Activated CD4-positive, CD25-positive, alpha-beta regulatory T cell treated with anti-CD3 and anti-CD28 coated beads, Interleukin-2, amount 50 U/mL, for 72 hours (primary cell): ENCODE measurements at places on chromosomes 3 and 15.

DNA sequence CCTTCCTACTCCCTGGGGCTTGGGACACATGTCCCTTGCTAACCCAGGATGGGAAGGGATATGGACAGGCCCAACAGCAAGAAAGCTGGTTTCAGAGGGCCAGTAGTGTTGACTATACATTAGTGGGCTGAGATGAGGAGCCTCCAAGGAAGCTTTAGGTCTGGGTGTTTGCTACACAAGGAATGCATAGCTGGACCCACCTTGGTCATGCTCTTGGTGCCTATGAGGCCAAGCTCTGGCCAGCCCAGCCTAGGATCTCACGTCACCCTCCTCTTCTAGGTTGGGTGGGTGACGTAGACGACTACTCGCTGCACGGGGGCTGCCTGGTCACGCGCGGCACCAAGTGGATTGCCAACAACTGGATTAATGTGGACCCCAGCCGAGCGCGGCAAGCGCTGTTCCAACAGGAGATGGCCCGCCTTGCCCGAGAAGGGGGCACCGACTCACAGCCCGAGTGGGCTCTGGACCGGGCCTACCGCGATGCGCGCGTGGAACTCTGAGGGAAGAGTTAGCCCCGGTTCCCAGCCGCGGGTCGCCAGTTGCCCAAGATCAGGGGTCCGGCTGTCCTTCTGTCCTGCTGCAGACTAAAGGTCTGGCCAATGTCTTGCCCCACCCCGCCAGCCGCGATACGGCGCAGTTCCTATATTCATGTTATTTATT is 653 bp upstream of the WDR6 start:
- no peak for DNase-seq

- no peak for DNase-seq
Measured at GRCh38 chr15:68608844-68609232, 30.0 kb downstream of the CORO2B start.

GRCh38 chr3:131708241-131708640 is 205.5 kb upstream of the MRPL3 start:
- DNase-seq = no peak

- DNase-seq = no peak
Measured at GRCh38 chr15:65055201-65055870, 10.1 kb downstream of the SLC51B start.

DNA sequence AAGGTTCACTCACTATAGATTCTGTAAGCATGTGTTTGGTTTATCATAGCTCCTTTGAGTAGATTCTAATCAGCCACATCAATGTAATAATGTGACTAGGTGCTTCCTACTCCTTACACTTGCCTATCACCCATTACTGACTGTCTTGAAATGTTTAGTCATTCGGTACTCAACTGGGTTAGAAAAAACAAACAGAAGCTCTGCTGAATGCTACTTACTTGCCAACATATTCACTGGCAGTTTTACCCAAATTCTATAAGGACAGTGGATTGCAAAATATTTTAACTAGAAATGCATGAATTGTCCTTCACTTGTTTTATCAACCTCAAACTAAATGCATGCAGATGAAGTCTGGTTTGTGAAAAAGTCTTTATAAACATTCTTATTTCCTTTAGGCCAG is 352.1 kb upstream of the ALCAM start:
- no peak for DNase-seq

GRCh38 chr15:68730471-68730919 is 90.2 kb downstream of the ANP32A start:
- DNase-seq = no peak

- no peak for DNase-seq
Measured at GRCh38 chr3:127723011-127723567, 50.3 kb downstream of the ABTB1 start.

DNA sequence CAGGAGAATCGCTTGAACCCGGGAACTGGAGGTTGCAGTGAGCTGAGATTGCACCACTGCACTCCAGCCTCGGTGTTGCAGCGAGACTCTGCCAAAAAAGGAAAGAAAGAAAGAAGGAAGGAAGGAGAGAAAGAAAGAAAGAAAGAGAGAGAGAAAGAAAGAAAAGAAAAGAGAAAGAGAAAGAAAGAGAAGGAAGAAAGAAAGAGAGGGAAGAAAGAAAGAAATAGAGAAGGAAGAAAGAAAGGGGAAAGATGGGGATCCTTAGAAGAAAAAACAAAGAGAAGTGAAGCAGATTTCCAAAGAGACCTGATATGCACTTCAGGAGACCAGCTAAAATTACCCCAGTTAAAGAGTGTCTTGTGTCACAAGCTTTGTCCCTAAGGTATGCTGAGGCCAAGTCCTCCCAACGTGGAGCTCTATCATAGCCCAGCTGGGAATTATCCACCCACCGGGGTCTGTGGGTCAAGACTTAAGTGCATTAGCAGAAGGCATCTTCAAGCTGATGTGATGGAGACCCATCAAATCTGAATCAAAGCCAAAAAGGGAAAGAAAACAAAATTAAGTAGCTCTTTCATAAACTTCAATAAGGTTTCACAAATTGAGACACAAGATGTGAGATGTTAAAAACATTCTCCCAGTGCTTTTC is 17.8 kb upstream of the AKAP13 start:
- DNase-seq = no peak

DNA sequence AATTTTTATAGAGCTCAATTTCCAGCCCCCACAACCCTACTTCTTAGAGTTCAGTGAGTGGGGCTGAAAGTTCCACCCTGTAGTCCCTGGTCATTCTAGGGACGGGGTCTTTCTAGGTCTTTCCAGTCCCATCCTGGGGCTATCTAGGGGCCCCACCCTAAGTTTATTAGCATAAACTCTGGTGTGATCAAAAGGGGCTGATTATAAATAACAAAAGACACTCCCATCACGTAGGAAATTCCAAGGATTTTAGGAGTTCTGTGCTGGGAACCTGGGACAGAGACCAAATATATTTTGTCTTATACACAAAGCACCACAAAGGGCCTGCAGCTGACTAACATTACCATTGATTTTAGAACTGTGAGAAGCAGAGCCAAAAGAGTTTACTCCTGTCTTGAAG is 41.9 kb downstream of the RAD54L2 start:
- no peak for DNase-seq

DNA sequence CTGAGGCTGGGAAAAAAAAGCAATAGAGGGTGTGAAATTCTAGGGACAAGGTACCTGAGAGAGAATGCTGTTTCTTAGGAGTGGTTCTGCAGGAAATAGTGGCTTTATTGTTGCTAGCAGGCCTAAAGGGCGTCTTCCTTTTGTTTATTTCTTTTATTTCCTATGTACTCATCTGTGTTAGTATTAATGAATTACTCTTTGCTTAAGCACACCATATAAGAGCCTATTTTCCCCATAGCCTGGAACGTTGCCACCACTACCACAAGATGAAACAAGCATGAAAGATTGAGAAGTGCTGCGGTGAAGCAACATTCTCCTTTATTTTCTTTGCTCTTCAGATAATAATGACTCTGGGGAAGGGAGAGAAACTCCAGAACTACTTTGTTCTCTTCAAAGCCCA is 21.3 kb upstream of the GOLIM4 start:
- DNase-seq = no peak

DNA sequence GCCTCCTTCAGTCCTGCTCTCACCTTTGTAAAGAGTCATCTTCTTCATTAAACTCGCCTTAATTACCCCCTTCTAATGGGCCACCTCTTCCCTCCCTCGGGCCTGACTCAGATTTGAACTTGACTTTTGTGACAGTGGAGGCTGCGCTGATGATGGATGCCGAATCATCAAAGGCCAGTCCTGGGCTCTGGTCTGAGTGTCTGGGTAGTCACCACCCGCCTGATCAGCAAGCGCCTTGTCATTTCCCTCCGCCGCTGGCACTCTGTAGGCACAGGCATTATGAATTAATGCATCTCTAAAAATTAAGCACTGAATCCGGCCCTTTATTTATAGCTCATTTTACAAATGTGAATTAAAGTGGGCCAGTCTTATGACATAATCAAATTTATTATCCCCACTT is 116.7 kb upstream of the PROK2 start:
- no peak for DNase-seq
